ENCODE measurements at places on chromosomes 1 and 21. TPM values are rescaled to one million over a fixed set of nuclear protein-coding genes. Genes with fewer than 3 reads are reported as not detected.

PEX19 gene
- total RNA-seq = 30.3 TPM

APOBEC4 gene
- total RNA-seq = not detected

CD53 gene
- 19.8 TPM for total RNA-seq

DNAJC28 gene
- total RNA-seq = 2.1 TPM

SFN gene
- total RNA-seq = not detected
